ENCODE measurements at places on chromosomes 5 and 9.

GRCh38 chr5:81980160-81980559 is 8.3 kb downstream of the ATG10 start:
- DNase-seq = no peak

DNA sequence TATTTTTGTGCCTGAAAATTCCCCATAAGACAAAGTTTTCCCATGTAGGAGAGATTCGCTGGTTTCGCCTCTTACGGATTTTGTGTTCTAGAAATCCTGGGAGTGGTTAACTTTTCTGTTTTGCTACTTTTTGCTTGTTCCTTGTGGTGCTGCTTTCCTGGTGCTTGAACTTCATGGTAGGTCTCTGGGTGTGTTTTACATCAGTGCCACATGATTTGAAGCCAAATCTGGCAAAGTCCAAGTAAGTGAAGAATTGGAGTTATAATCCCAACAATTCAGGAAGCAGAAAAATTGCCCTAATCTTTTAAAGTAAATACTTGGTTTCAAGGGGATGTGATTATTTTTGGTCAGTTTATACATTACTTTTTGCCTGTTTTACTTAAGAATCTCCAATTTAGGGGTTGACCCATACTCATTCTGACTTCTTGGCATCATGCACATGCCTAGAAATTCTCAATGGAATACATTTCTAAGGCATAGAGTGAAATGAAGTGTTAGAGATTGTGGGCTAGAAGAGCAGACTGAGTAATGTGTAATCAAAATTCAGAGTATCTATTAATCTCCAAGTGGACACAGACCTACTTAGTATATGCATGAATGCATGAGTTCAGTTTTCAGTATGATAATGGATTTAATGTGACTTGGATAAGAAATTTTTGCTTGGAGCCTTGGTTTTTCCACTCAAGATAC is 189.7 kb downstream of the CSNK1G3 start:
- DNase-seq = no peak

- DNase-seq = no peak
These were observed 8.3 kb downstream of the C9orf57 start for GRCh38 chr9:72052122-72052521.

DNA sequence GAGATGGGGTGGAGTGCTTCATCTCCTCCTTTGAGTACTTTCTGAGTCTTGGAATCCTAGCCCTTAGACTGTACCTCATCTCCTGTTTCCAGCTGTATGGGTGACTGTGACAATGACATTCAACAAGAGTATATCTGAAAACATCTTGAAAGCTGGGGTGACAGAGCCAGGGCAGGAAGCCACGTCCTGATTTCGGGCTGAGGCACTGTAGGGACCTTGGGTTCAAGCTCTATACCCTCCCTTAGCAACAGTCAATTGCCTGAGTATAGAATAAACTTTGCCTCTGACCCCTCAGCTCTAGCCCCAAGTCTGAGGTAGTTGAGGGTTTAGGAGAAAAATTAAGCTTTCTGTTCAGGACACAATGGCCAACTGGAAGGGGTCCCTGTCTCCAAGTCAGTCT is 6.3 kb downstream of the FOXE1 start:
- DNase-seq = no peak

Measured in stimulated activated CD4-positive, alpha-beta T cell treated with anti-CD3 and anti-CD28 coated beads, Interleukin-2, amount 100 ng/mL, for 24 hours (primary cell).